ENCODE measurements at places on chromosomes 3 and 15.

DNA sequence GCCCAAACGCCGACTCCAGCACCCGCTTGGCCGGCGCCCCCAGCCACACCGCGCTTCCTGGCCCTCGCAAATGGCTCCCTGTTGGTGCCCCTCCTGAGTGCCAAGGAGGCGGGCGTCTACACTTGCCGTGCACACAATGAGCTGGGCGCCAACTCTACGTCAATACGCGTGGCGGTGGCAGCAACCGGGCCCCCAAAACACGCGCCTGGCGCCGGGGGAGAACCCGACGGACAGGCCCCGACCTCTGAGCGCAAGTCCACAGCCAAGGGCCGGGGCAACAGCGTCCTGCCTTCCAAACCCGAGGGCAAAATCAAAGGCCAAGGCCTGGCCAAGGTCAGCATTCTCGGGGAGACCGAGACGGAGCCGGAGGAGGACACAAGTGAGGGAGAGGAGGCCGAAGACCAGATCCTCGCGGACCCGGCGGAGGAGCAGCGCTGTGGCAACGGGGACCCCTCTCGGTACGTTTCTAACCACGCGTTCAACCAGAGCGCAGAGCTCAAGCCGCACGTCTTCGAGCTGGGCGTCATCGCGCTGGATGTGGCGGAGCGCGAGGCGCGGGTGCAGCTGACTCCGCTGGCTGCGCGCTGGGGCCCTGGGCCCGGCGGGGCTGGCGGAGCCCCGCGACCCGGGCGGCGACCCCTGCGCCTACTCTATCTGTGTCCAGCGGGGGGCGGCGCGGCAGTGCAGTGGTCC, 3.5 kb downstream of the ISLR2 start:
- no peak for DNase-seq

DNA sequence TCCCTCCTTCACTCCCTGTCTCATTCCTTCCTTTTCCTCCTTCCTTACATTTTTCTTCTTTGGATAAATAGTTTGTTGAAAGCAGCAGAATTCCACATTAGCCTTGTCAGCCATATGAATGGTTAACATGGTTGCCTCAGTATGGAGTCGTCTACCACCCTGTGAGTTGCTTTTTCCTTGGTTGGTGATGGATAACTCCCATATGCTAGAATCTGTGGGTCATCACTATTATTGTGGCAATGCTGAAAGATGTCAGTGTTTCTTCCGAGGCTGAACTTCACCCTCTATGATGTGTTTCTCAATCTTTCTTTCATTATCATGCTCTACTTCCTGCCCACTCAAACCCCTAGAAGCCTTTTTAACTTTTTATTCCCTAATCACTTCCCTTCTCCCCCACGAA, 481.8 kb upstream of the KCNMB2 start:
- no peak for DNase-seq

DNA sequence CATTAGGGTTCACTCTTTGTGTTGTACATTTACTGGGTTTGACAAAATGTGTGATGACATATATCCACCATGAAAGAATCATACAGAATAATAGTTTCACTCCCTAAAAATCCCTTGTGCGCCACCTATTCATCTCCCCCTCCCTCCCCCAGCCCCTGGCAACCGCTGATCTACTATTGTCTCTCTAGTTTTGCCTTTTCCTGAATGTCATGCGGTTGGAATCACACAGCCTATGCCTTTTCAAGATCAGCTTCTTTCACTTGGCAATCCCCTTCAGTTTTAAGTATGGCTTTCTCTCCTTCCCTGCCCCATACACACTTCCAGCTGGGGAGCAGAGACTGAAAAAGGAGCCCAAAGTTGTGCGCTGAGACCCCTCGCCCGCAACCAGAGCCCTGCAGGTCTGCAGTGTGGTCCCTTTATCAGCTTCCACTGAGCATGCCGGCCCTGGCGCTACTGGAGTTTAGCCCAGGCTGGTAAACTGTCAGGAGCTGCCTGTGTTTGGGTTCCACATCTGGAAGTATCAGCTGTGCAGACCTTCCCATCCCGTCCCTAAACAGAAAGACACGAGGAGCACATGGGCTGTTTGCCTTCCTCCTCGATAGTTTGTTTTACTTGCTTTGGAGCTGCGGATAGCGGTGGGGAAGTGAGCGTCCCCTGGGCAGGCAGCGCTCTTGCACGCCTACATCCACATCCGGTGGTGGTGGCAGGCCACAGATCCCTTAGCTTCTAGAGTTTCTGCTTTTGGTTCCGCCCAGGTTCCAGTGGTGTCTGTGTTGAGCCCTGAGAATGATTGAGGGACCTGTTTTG, 12.3 kb downstream of the BOC start:
- DNase-seq = no peak

- DNase-seq = no peak
Observed at GRCh38 chr15:86855307-86856291, 775.9 kb downstream of the AGBL1 start.

GRCh38 chr3:59277816-59278215, 228.0 kb upstream of the CFAP20DC start:
- DNase-seq = no peak
